ENCODE measurements at places on chromosomes 7 and 10.
A peak's percentile ranks its signal among the peaks of the same experiment; 100 is the strongest.

DNA sequence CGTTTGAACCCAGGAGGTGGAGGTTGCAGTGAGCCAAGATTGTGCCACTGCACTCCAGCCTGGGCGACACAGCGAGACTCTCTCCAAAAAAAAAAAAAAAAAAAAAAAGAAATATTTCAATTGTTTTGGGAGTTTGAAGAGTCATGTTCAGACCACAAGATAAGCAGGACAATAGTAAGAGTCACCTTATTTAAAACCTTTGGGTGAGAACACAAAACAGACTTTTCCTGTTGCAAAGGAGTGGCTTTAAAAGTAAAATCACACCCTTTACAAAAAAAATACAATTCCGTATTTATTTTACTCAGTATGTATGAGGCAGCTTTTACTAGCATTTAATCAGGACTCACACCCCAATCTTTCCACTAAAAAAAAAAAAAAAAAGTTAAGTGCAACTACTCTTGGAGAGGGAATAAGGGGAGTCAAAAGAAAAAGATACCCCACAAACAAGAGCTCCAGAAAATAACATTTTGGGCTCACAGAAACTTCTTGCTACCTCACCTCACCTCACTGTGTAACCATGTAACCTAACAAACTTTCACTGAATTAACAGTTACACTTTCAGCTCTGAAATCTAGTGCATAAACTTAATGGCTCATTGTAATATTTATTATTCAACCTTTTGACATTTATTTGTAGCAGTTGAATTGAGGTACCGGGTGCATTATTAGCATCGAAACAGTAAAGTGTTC, 11.2 kb downstream of the SKIDA1 start:
- no peak for DNase-seq

- DNase-seq, result no peak
Observed at GRCh38 chr7:24152356-24152755, 131.6 kb upstream of the NPY start.

- DNase-seq, result no peak
Observed at GRCh38 chr10:96570983-96571964, 15.5 kb downstream of the TM9SF3 start.

DNA sequence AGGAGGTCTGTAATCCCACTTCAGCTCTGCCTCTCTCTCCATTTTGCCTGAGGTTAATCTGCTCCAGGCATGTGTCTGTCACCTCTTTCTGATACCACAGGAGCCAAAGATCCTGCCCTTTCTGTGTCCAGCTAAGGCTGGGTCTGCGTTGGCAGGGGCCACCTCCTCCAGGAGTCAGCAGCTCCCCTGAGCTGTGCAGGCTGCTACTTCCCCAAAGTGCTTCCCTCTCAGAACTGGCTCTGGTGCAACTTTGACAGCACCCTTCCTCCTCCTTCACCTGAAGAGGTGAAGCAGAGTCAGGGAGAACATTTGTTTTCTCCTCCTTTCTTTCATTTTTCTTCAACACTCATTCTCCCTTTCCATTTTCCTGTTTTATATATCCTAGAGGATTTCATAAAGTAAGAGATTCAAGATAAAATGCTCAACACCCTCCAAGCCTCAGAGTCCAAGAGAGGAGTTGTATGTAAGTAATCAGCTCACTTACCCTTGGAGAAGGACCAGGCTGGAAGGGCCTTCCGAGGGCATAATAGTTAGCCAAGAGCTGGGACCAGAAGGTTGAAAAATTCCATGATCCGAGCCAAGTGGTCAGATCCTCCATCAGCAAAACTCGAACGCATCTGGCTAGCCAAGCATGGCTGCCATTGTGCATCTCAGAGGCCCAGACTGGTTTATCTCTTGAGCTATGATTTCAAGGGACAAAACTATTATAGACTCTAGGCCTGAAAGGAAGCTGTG, 257.3 kb downstream of the PTEN start:
- no peak for DNase-seq

GRCh38 chr7:106493041-106493731, 167.8 kb downstream of the CCDC71L start:
- DNase-seq, result peak; percentile 41
